ENCODE measurements at places on chromosomes 5 and 9.

DNA sequence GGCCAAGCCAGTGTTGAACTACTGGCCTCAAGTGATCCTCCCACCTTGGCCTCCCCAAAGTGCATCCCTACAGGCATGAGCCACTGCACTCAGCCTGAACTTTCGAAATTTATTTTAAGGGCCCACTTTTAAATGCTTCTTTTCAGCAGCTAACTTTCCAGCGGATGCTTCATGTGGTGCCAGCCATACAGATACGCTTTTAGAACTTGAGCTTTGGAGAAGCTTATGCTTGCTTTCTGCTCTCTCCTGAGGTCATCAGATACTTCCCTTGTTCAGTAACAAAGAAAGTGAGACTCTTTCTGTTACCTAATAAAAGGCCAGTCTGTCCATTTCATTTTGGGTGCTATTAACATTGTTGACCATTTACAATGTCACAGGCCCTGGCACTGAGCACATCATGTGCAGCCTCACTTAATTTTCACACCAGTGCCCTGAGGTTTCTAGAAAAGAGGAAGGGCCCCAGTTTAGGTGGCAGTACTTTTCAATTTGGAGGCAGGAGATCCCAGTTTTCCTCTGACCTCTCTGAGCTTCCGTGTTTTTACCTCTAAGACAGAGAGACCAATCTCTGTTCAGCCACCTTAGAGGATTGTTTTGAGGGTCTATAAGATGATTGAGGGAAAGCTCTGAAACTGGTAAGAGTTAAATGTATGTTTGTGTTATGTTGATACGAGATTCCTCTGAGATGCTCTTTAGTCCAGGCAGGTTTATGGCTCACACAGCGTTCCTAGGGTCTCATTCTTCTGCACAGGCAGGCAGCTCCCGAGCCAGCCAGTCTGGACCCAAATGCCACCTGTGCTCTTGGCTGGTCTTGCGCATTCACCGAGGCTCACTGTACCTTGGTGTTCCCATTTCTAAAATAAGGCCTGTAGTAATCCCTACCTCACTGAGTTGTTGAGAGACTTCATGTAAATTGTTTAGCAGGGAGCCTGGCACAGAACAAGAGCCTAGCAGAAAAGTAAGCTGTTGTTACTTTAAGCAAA, 4.4 kb downstream of the ABL1 start:
- DNase-seq, result no peak

- no peak for DNase-seq
Observed at GRCh38 chr9:4837261-4838188, 44.8 kb downstream of the RCL1 start.

GRCh38 chr9:107177857-107178256, 105.2 kb upstream of the RAD23B start:
- DNase-seq, result no peak

GRCh38 chr5:6274846-6275543, 103.4 kb downstream of the MED10 start:
- no peak for DNase-seq

GRCh38 chr9:16870596-16871335, at the start of gene BNC2:
TSS of gene BNC2 (minus strand) at chr9:16870670. CDS start at chr9:16870648, 22 bp downstream.
- DNase-seq, result peak; percentile 73

DNA sequence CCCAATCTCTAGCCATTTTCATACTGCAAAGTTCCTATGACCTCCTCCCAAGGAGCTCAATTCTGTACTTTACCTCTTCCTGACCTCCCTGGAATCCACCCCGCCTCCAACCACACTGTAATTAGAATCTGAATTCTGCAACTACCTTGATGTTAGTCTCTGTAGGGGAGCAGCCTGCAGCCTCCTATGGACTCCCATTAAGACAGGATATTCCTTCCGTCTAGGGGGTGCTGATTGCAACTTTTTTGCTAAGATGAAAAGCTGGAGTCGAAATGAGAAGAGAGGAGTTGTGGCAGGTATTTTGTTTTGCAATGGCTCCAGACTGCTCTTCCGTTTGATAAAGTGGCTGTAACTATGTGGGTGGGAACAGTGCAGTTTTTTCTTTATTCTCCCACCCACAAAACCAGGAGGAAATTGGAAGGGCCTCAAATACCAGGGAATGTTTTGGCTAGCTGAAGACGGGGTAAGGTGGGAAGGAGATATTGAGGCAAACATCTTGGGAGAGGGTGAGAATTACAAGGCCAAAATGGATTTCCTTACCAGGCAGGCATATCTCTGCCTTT, 23.8 kb downstream of the ANXA2R start:
- no peak for DNase-seq

- DNase-seq, result no peak
Observed at GRCh38 chr5:36526537-36526936, 79.9 kb upstream of the SLC1A3 start.

GRCh38 chr5:6041977-6042550, 336.3 kb downstream of the MED10 start:
- peak; percentile 48 for DNase-seq

DNA sequence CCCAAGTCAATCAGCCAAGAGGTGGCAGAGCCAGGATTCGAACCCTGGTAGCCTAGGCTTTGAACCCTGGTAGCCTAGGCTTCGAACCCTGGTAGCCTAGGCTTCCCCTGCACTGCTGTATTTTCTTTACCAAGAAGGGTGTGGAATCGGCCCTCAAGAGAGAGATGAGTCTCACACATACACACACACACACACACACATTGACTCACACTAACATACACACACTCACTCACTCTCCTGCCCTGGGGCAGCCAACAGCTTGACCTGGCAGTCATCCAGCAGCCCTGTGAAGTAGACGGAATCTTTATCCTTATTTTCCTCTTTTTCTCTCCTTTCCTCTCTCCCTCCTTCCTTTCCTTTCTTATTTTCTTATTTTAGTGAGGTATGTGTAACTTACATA, 55.4 kb upstream of the RPL26L1 start:
- DNase-seq, result no peak

All from retina (tissue), 1 donor.